Omental fat pad (tissue), 4 donors: ENCODE measurements at places on chromosomes 5 and 9.

- DNase-seq = no peak
Measured at GRCh38 chr5:89343666-89344065, 460.7 kb upstream of the MEF2C start.

GRCh38 chr5:93193431-93194347 is 387.3 kb downstream of the NR2F1-AS1 start:
- DNase-seq = no peak

DNA sequence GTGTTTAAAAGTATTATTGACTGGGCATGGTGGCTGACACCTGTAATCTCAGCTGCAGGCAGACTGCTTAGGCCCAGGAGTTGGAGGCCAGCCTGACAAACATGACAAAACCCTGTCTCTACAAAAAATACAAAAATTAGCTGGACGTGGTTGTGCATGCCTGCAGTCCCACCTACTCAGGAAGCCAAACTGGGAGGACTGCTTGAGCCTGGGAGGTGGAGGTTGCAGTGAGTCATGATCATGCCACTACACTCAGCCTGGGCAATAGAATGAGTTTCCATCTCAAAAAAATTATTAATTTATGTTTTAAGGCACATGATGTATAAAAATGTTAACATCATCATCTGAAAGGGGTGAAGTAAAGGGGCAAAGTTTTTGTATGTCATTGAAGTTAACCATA is 49.7 kb upstream of the FNIP1 start:
- no peak for DNase-seq

DNA sequence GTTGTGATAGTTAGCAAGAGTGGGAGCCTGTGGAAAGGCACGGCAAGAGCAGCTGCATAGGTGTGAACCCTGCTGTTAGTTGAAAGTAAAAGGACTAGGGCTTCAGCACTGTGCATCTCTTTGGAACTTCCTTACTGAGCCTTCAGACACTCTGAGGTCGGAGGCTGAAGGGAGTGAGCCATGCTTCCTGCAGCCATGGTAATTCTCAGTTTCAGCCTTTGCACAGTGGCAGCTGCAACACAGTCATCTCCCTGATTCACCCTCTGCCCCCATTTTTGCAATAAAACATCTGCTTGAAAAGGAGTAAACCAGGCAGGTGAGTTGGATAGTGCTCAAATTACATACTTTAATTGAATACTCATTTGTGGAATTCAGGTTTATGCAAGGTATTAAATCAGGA is 6.5 kb upstream of the TLE4 start:
- no peak for DNase-seq

- DNase-seq = no peak
Measured at GRCh38 chr5:57695706-57696388, 213.2 kb upstream of the ACTBL2 start.

DNA sequence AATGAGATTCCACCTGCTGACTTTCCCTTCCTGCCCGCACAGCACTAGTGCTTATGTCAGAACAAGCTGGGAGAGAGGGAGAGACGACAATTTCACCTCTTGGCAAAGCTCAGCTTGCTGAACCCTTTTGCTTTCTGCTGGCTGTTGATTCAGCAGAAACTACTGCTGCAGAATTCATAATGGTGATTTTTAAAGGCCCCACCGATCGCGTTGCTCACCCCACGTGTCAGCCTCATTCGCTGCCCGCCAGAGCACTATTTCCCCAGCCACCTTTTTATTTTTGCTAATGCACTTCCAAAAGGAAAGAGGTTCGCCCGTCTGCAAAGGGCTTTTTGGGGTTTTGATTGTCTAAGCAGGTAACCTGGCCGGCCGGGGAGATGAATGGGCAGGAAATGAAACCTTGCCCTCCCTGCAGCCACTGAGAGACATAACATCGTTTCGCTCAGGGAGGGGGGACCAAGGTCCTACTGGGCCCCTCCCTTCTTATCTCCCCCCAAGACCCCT is 1.3 kb downstream of the PPP2R2B start:
- no peak for DNase-seq

GRCh38 chr9:114460513-114461199 is 44.6 kb downstream of the WHRN start:
- DNase-seq = no peak

GRCh38 chr5:128258372-128258771 is 174.8 kb downstream of the SLC12A2 start:
- no peak for DNase-seq

DNA sequence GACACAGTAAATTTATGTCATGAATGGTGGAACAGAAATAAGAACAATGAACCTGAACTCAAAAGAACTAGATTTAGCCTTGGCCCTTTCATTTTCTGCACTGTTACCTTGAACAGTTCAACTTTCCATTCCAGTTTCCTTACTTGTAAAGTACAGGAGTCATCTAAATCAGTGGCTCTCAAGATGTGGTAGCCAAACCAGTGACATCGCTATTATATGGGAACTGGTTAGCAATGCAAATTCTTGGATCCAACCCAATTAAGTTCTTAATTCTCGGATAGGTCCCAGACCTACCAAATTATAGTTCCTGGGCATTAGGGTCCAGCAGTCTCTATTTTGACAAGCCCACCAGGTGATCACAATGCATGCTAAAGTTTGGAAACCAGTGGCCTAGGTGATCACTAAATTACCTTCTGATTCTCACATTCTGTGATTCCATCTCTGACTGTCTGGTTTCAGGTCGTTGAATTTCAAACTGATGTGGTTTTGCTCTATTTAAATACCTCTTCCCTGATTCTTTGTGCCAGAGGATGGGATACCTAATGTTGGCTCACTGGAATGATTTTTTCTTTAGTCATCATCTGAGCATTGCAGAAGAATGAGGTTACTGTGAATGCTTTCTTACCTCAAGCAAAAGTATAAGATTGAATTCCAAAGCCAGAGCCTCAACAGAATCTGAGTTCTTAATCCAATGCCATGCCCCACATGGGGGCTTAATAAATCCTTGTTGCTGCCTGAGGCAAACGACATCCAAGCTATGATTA is 253.8 kb downstream of the ENC1 start:
- DNase-seq = no peak

DNA sequence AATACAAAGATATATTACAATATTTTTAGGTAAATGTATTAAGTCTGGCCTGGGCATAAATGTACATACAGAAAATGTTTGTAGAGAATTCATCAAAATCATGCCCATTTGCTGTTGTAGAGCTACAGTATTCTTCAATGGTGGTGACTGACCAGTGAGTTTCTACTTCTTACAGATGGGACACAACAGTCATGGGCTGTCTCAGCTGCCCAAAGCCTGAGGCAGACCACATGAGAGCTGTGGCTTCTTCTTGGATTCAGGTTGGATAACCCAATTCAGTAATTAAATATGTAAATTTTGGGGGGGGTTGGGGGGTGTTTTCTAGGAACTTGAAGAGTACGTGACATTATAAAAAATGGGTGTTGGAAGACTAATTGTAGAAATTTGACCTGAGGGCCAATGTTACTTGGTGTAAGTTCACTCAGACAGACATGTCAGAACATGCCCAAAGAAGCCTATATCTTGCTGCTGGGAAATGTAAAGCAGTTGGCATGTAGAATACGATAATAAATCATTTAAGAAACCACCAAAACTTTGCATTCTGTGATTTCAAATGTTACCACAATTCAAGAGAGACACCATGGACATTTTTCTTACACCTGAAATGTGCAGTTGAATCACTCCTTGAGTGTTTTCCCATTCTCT is 17.9 kb downstream of the STARD4 start:
- no peak for DNase-seq

DNA sequence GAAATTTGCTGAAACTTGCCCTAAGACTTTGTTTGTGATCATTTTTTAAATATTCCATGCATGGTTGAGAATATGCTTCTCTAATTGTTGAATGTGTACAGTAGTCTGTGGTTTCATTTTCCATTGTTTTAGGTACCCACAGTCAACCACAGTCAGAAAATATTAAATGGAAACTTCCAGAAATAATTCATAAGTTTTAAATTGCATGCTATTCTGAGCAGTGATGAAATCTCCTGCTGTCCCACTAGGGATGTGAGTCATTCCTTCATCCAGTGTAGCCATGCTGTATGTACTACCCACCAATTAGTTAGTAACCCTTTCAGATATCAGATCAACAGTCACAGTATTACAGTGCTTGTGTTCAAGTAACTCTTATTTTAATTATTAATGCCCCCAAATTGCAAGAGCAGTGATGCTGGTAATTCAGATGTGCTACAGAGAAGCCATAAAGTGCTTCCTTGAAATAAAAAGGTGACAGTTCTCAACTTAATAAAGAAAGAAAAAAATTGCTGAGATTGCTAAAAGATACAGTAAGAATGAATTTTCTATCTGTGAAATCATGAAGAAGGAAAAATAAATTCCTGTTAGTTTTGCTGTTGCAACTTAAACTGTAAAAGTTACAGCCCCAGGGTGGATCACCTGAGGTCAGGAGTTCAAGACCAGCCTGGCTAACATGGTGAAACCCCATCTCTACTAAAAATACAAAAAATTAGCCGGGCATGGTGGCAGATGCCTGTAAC is 79.9 kb upstream of the FBXL17 start:
- no peak for DNase-seq

- DNase-seq = no peak
Measured at GRCh38 chr9:38130724-38131123, 61.7 kb upstream of the SHB start.

DNA sequence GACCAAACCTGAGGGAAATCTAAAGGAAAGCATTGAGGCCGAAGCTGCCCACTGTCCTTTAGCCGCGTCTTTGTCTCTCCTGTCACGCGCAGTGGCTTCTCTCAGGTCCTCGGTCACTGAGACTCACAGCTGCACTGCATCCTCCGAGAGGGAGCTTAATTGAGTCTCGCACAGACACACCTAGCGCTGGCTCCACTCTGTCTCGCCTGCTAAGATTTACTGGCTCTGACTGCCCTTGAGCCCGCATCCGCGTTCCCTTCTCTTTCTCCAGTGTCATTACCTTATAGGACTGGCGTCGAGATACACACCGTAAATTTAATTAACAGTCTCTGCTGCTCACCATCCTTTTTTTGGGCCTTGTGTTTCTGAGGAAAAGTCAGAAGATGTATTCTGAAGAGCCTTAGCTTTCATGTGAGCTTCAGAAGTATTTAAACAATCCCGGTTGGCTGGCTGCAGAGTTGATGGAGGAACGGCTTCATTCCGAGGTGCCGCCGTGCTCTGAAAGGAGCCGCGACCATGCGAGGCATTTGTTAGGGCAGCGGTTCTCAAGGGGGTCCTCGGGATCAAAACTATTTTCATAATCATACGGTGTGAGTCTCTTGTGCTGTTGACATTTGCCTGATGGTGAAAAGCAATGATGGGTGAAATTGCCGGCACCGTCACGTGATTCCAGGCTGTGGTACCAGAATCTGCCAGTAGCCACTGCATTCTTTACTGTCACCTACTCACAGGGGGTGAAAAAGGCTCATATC is 58.3 kb downstream of the GPR107 start:
- no peak for DNase-seq

DNA sequence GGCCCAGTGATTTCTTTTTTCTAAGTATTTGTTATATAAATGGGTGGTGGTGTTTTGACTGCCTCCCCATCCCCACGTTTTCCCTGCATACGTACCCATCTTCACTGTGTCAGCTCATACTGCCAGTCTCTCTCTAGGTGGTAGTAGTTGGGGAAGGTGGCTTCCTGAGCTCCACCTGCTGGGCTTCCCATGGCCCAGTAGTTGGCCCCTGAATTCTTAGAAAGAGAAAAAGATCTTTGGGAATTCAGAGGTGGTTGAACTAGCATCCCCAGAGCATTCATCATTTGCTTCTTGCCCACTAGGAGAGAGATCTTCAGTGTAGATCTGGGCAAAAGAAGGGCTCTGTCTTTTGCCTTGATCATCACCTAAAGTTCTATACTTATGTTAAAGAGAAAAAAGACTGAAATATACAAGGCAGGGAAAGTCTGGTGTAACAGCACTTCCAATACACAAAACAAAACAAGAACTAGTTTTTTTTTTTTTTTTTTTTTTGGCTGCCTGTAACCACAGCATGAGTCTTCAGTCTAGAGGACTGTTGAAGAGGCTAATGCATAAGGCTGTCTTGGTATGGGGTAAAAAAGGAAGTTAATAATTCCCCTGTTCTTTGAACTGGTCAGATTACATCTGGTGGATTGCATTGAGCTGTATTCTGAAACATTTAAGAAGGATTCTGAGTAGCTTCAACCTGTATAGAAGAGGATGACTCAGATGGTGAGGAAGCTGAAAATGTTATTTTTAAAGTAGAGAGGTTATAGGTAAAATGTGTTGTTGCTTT is 128.7 kb downstream of the ATG10 start:
- no peak for DNase-seq

DNA sequence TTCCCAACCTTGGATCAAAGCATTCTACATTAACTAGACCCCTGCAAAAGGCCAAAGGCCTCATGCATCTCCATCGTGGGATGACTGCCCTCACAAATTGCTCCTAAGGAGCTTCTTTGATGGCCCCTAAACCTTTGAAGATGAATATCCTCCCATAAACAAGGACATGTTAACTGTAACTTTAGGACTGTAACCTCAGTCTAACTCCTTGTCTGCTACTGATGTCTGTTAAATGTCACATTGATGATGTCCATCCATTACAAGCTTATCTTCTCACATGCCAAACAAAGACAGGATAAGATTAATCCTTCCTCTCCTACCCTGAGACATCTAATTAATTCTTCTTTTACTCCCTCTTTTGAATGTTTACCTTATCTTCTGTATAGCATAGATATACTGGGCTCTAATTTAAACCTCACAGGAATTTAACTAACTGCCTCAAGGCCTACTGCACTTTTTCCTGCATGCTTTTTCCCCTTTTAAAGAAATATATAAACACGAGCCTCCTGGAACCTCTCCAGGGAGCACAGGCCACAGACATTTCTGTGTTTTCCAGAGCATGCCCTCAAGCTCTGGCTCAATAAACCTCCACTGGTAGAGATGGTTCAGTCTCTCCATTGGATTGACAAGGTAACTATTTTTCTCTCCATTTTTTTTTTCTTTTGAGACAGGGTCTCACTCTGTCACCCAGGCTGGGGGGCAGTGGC is 90.6 kb upstream of the SLC25A48 start:
- DNase-seq = no peak

GRCh38 chr9:19471737-19472648 is 63.2 kb downstream of the ACER2 start:
- no peak for DNase-seq

GRCh38 chr5:121758615-121759014 is 93.1 kb upstream of the FTMT start:
- DNase-seq = no peak

DNA sequence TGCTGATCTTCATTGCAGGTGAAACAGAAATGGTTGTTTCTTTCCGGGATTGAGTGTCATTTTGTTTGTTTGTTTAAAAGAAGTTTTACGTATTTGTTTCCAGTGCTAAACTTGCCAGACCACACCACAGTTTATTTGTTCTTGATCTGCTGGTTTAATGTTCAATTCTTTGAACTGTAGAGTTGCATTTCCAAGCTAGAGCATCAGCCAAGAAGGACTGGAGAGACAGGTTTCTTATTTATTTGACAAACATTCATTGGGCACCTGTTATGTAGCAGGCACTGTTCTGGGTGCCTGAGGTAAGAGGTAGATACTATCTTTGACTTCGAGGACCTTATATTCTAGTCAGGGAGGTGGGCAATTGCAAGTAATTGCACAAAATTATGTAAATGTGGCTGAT is 45.0 kb downstream of the MCCC2 start:
- no peak for DNase-seq
